ENCODE measurements at places on chromosomes 6 and 20. TPM values are rescaled to one million over a fixed set of nuclear protein-coding genes. Genes with fewer than 3 reads are reported as not detected.

The HSPA1L gene
- 0.73 TPM for total RNA-seq

The TP53TG5 gene
- not detected for total RNA-seq

The RFX6 gene
- total RNA-seq = not detected

DNA sequence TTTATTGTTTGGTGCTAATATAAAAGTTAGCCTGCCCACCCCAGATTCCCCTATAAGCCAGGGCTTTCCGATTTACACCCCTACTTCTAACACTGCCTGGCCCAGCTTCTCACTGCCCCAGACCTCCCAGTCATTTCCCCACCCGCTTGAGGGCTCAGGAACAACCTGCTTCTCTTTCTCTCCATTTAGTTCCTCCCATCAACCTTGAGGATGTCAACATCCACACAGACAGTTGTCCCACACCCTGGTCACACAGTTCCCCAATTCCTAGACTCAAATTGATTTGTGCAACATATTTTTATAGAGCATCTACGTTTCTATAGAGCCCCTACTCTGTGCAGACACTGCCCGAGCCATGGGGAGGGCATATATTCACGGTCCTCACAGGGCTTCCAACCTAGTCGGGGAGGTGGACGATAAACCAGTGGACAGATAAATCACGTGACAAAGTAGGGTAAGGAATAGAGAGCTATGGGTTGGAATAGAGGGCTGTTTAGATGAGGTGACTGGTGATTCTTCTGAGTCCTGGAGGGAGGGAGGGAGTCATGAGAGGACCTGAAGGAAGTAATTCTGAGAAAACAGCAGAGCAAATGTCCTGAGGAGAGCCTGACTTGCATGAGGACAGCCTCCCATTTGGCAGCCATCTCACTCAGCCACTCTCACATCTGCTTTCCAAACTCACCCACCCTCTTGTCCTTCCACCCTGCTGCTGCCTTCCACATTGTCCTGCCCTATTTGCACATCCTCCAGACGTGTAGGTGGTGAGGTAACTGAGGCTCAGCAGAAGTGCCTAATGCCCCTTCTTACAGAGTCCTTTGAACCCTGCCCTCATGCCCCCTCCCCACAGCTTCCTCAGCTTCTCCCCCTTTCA lies 6.3 kb downstream of the GABRR2 start:
- DNase-seq = no peak

DNA sequence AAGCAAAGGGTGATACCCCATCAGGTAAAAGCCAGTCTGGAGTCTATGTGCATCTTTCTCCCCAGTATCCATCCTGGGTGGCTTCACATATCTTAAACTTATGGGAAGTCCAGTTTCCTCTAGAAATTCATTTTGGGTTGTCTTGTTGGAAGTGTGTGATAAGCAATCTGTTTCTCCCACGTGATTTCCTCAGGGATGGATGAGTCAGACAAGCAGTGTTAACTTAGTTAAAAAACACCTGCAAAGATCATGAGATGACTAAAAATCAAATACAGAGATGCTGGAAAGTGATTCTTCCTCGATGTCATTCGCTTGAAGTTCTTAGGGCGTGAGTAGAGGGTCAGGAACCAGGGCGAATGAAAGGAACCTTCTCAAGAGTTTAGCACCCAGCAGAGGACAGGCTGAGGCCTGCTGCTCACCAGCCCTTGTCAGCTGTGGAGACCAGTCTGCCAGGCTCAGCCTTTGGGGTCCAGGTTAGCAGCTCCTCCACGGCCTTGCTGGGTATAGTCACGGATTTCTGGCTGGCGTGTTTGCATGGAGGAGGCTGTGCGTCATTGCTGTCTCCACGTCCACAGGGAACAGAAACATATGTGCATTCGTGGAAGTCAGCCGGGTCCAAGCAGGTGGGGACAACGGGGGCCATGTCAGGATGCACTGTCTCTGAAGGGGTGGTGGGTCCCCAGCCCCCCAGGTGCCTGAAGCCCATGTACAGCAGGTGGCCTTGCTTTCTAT lies 2.8 kb upstream of the PNPLA1 start:
- DNase-seq = no peak

DNA sequence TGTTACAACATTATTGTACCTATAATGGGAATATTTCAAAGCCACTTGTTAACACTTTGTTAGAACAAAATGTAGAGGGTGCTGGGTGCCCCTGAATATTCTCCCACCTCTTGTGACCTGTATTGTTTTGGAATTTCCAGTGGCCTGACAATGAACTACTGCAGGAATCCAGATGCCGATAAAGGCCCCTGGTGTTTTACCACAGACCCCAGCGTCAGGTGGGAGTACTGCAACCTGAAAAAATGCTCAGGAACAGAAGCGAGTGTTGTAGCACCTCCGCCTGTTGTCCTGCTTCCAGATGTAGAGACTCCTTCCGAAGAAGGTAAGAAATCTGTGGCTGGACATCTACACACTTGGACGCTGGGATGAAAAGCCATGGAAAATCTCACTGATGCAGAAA lies 28.9 kb downstream of the PLG start:
- DNase-seq = peak; percentile 10

DNA sequence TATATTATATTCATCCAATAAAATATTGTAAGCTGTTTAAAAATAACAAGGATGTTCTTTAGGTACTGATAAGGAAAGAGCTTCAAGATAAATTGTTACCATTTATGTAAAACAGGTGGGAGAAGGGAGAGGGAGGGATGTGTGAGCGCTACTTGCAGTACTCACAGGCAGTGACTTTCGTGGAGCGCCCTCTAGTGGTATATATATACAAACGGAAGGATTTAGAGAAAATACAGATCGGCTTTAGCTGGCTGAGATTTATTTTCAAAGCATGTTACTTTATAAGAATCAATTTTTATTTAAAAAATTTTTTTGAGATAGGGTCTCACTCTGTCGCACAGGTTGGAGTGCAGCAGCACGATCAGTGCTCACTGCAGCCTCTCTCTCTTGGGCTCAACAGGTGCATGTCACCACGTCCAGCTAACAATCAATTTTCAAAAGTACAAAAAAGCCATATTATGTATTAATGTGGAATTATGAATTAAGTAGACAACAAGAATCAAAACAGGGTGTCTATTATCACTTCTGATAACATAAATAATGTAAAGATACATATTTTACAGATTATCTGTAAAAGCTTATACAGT lies 3.3 kb upstream of the MOG start:
- no peak for DNase-seq

DNA sequence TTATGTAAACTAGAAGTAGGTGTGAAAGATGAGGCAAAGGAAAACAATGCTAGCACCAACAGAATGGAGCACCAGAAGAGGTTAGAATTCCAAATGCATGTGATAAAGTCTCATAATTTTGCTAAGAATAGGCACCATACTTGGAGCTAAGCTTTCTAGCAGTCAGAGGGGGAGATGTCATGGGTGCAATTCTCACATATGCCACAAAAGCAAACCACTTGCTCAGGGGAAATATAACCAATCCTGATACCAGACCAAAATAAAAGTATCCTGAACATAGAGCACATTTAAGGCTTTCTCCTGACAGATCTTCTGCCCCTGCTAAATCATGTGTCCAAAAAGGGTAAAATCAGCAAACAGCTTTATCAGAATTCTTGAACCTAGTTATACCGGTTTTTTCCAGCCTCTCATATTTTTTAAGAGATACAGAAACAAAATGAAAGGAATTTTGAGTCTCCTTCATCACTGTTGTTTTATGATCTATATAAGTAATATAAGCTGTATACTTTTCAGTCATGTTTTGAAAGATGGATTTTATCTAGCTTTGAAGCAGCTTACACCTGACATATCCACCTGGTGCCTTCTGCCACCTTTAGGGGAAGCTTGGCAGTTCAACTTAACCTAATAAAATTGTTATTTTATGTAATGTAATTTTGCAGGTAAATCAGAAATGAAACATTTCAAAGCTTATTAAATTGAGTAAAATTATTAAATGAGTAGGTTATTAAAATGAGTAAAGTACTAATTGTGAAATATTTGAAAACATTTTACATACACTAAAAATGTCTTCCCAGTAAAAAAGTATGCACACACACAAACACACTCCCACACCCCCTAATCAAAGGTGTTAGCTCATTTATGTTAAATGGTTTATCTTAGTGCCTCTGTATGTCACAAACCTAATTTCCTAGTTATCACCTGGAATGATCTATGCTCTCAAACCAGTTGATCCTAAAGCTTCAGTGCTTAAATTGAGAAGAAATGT lies 2.8 kb downstream of the SPO11 start:
- DNase-seq = no peak

DNA sequence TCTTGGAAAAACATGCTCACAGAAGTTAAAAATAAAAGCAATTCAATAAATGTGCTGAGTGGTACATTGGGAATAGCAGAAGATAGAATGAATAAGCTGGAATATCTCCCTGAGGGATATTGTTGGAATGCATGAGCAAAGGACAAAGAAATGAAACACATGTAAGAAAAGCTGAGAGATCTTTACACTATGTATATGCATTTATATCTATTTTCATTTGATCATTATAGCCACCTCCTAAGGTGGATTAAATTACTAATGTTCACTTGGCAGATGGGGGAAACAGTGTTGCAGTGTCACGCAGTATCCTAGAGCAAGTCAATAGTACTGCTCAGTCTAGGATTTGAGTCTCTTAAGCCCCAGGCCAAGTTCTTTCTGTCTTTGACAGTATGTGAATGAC lies 542.0 kb upstream of the MARCKS start:
- no peak for DNase-seq

- DNase-seq = no peak
Observed at GRCh38 chr6:41344876-41345275, 9.5 kb downstream of the NCR2 start.

- DNase-seq = no peak
Observed at GRCh38 chr6:139823099-139823807, 448.8 kb upstream of the CITED2 start.

GRCh38 chr20:34531608-34532265 lies 15.5 kb downstream of the DYNLRB1 start:
- DNase-seq = no peak
